ENCODE measurements at places on chromosomes 3 and 15.

GRCh38 chr3:71425491-71426071 is 157.9 kb downstream of the FOXP1 start:
- no peak for DNase-seq

DNA sequence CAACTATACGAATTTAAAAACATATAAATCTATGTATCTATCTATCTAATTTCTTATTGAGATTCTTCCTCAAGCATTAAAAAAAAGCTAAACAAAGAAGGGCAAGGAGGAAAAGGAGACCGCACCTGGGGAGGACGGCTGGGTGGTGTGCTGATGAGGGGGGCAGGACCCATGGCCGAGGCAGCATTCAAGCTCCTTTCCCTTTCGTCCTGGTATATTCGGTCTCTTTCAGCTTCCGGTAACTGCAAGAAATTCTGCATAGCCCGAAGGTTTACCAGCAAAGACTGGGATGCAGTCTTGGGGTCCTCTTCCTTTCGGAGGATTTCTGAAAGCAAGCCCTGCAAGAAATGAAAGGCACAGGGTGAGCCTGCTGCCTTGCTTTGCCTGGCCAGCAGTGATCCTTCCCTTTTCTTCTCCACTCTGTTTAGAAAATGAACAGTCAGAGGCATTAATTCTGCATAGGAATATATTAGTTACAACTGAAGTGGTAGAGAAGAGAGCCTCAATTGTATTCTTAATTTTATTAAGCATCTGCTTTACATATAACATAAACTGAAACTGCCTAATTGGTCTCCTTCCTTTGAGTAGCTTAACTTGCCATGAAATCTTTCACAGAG is 38.8 kb downstream of the SATB1 start:
- DNase-seq: no peak

DNA sequence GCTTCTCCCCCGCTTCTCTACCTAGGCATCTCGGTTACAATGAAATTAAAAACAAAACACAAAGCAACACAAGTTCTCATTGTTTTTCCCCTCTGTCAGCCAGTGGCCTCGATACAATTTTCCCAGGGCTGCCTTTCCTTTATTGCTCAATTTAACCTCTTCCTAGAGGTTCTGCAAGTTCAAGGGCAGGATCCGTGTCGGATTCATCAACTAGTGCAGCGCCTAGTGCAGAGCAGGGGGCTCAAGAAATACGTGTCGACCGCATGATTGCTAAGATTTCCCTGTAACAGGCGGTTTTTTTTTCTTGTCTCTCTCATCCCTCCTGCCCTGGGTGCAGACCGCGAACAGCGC is 1.4 kb upstream of the BHLHE40 start:
- DNase-seq: no peak

DNA sequence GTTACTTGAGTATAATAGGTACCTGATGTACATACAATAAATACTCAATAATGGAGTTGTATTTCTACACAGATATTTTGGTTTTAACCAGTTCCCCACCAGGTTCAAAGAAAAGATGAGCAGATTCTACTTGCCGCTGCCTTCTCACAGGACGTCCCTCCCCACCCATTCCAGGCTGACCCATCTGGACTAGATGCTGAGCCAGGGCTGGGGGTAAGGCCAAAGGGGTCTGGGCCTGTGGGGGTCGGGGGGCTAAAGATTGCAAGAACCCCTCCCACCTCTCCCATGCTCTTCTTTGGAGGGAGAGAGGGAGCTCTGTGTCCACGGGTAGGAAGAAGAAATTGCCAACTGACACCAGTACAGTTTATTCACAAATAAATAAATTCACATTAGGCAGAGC is 1.5 kb downstream of the MESP1 start:
- DNase-seq: no peak

DNA sequence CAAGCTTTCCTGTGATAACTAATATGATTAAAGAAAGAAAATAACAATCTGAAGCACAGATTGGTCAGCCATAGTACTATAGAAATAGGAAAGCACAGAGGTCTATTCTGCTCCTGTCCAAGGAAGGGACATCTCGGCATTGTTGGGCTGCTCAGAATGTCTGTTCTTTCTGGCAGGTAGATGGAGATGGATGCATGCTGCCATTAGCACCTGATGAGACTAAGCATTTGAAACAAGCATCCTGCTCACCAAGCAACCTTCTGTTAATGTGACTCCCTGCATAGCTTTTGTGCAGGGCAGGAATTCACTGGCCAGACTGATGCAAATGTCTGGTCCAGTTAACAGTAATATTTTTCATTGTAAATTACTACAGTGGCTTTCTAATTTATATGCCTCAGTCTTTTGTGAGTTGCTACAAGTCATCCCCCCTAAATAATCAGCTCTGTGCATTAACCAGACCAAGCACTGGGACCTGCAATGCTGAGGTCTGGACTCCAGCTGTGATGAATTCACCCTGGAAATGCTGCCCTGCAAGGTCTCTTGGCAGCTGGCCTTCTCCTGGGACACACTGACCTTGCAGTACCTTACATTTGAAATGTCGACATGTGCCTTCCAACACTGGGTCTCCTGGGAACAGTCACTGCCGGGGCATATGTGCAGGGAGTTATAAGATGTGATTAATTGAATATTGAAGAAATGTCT is 1123.7 kb downstream of the IGSF11 start:
- no peak for DNase-seq

GRCh38 chr3:78668302-78668701 is 1099.5 kb downstream of the ROBO1 start:
- no peak for DNase-seq

GRCh38 chr3:185311991-185312390 is 50.9 kb upstream of the MAP3K13 start:
- no peak for DNase-seq

DNA sequence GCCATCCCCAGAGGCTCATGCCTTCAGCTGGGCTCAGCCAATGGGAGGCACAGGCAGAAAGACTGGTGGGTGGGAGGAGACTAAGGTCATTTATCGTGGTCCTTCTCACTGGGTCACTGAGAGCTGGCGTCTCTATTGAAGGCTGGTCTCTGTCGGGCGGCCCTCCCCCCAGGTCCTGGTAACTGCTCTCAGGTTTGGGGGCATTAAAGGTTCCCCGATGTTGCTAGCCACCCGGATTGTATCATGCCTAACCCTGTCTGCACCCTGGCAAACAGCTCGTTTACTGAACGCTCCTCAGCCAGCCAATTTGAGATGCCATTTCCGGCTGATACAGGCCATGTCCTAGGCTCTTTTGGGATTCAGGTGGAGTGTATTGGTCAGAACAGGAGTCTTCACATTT is 10.5 kb downstream of the SELENOS start:
- DNase-seq: no peak

DNA sequence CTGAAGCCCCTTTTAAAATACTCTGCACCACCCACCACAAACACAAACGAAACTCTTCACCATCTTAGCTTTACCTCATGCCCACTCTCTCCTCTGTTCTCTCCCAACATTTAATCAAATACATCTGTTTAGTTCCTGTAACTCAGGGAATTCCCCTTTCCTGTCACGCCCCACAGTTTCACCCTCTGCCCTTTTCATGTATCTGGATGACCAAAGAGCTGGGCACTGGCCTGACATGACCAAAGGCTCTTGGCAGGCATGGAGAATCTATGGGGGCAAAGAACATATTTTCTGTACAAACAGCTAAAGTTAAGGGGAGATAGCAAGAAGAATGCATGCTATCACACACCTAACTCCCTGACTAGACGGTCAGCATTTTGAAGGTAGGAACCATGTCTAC is 270.0 kb downstream of the TBL1XR1 start:
- no peak for DNase-seq

- peak; percentile 58 for DNase-seq
Observed at GRCh38 chr3:189071446-189071845, 100.3 kb upstream of the TPRG1 start.

- no peak for DNase-seq
Observed at GRCh38 chr15:25242957-25243799, 195.6 kb downstream of the UBE3A start.

GRCh38 chr15:61857169-61857829 is 202.9 kb downstream of the VPS13C start:
- DNase-seq: no peak

DNA sequence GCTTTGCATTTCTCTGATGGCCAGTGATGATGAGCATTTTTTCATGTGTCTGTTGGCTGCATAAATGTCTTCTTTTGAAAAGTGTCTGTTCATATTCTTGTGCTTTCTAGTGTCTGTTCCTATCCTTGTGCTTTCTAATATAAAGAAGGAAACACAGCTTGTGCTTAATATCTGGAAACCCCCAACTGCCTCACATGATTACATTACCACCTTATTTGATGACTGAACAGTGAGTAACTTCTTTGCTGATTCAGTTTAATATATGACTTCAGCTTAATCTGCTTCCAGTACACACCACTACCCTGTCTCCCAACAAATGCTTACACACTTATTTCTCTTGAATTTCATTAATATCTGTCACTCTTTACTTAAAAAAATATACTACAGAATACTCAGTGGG is 835.1 kb downstream of the EDEM1 start:
- no peak for DNase-seq

DNA sequence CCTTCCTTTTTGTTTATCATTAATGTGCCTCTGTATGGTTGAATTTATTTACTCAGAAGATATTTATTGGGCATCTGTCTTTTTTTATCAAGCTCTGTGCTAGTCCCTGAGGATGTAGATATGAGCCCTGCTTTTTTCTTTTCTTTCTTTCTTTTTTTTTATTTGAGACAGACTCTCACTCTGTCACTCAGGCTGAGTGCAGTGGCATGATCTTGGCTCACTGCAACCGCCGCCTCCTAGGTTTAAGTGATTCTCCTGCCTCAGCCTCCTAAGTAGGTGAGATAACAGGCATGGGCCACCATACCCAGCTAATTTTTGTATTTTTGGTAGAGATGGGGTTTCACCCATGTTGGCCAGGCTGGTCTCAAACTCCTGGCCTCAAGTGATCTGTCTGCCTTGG is 58.5 kb downstream of the MBNL1 start:
- DNase-seq: no peak

GRCh38 chr3:66377800-66378199 is 123.0 kb downstream of the LRIG1 start:
- DNase-seq: no peak

GRCh38 chr3:50587373-50587772 is 18.1 kb downstream of the HEMK1 start:
- DNase-seq: no peak

GRCh38 chr3:192843723-192844485 is 73.8 kb downstream of the MB21D2 start:
- DNase-seq: no peak

DNA sequence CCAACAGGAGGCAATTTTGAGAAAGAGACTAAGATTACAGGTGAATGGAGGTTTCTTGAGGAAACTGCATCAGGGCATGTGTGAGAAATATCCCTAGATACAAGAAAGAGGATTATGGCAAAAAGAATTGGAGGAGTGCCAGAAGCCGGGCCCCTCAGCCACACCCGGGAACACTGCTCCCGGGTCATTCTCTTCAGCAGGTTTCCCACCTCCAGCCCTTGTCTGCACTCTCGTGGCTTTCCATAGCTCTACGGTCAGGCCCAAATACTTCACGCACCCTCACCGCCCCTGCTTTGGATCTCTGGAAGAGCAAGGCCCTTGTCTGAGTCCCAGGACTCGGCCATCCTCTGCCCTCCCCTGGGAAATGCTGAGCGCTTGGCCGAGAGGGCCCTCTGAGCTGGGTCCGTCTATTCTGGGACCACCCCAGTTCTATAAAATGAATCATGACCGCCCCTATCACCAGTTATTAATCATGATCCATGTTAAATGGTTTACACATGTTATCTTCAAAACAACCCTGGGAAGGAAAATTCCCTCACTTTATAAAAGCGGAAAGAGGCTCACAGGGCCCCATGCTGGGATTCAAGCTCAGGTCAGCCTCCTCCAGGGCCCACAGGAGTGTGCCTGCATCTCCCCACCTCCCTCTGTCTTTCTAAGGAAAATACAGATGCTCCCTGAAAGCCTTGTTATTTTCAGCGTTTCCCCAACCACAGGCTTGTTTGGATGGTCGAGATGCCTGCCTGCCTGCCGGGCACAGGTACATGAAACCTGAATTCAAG is 38.8 kb upstream of the SPTBN5 start:
- DNase-seq: no peak

- no peak for DNase-seq
Observed at GRCh38 chr15:39360452-39360851, 220.4 kb upstream of the THBS1 start.

- DNase-seq: no peak
Observed at GRCh38 chr3:161070980-161071663, 34.0 kb downstream of the B3GALNT1 start.

DNA sequence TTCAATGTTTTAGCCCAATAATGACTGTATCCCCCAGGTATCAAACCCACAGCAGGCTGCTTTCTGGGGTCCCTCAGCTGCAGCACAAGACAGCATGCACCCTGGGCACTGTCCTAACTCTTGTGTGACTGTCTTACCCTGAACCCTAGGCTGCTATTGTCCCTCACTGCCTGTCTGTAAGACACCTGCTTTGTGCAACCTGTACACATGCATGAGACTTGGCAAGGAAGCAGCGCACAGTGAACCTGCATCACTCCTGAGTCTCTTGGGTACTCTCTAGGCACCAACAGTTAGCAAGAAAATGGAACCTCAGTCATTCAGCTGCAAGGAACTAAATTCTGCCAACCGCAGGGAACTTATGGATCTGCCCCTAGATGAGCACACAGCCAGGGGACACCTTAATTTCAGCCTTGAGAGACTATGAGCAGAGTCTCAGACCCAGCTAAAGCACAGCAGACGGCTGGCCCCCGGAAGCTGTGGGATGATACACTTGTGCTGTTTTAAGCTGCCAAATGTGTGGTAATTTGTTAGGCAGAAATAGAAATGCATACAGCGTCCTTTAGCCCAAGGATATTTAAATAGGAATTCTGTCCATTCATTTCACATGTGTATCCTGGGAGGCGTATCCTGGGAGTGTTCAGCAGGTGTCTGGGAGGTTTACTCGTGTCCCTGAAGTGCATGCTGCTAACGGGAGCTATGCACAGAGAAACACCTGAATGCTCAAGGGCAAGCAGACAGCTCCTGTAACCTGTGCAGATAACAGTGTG is 223.8 kb downstream of the KLF13 start:
- no peak for DNase-seq

DNA sequence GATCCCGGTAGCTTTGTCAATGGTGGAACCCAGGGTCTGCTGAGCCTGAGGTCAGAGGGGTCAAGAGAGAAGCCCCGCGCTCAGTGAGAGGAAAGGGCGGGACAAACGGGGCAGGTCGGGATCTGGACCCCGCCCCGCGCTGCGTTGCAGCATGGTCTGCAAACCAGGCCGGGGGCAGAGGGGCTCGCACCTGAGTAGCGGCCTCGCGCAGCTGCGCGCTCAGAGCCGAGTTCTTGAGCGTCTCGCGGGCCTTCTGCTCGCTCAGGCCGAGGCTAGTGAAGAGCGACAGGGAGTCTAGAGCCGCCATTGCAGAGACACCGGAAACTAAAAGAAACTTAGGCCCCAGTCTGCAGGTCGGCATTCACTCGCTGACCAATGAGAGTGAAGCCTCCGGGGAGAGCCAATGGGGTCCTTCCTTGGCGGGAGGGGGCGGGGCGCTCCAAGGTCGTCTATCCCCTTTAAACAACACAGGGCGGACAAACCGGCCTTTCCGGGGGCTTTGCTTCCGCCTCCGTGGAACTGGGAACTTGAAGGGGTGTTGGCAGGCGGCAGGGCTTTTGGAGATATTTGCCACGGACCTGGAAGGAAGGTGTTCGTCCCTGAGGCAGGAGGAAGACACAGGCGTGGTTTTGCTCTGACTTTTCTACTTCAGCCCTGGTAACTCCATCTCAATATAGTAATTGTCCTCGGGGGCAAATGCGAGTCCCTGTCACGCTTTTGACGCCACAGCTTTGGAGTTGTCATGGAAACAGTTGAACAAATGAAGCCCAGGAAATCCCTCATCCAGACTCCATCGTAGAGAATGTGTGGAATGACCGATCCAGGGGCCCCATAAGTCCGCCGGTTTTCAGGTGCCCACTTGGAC is at the start of gene QARS1:
Gene QARS1, minus strand, starts transcription at position 331 of the 865 bp plus-strand sequence. Its CDS starts 24 bp downstream, at position 307.
- peak; percentile 92 for DNase-seq
